Pericardium fibroblast (primary cell): ENCODE measurements at places on chromosomes 2 and 18. TPM values are rescaled to one million over a fixed set of nuclear protein-coding genes. Genes with fewer than 3 reads are reported as not detected.

The TUBB8B gene
- total RNA-seq, result not detected in 2 replicates

The SERPINB13 gene
- total RNA-seq, result not detected in 2 replicates

The EVA1A gene
- total RNA-seq, result 7.3 and 26.1 TPM in 2 replicates

The HTR2B gene
- 6.9 and 8.0 TPM in 2 replicates for total RNA-seq

The CXXC1 gene
- total RNA-seq, result 30.7 and 42.6 TPM in 2 replicates

The LMAN2L gene
- total RNA-seq, result 13.0 and 19.4 TPM in 2 replicates

The TRIM43 gene
- not detected in 2 replicates for total RNA-seq

The SMARCAL1 gene
- total RNA-seq, result 12.3 and 14.5 TPM in 2 replicates

The DPP10 gene
- total RNA-seq, result not detected in 2 replicates

The CHRNG gene
- total RNA-seq, result 0.77 TPM in 1 of 2 replicates, not detected in the other

The ZNF521 gene
- 13.5 and 20.2 TPM in 2 replicates for total RNA-seq

The SIX3 gene
- not detected in 2 replicates for total RNA-seq

The PLA2R1 gene
- 3.1 and 15.4 TPM in 2 replicates for total RNA-seq

The CPS1 gene
- 9.9 and 12.9 TPM in 2 replicates for total RNA-seq

The IL1RN gene
- not detected in 2 replicates for total RNA-seq

The CABYR gene
- total RNA-seq, result 4.4 and 7.3 TPM in 2 replicates

The CLEC4F gene
- not detected in 2 replicates for total RNA-seq

The ERCC3 gene
- total RNA-seq, result 16.1 and 25.7 TPM in 2 replicates

The CYRIA gene
- 0.23 and 0.51 TPM in 2 replicates for total RNA-seq

The ZSCAN30 gene
- total RNA-seq, result 12.5 and 12.6 TPM in 2 replicates

The SP9 gene
- not detected in 2 replicates for total RNA-seq

The PLGLB1 gene
- 0.93 and 2.0 TPM in 2 replicates for total RNA-seq
